Activated CD4-positive, alpha-beta T cell treated with anti-CD3 and anti-CD28 coated beads, Interleukin-2, amount 10 ng/mL, durations not matched to agents 7 days and 5 days (primary cell): ENCODE measurements at places on chromosomes 13 and 19.

- DNase-seq = peak; percentile 34
Observed at GRCh38 chr19:13983213-13983889, 22.8 kb downstream of the RFX1 start.

DNA sequence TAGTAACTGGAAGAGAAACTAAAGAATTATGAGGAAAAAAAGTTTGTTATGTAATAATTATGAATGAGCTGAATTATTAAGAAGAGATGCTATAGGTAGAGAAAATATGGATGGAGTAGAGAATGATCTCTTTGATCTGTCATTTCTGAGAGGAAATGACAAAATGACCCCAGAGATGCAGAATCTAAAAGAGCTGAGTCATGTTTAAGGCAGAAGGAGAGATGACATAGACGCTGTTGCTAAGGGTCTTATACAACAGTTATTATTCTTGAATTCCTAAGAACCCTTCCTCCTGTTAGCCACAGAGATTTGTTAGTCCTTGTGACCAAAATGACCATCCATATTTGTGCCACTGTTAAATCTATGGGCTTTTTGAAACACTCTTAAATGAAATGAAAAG, 58.3 kb upstream of the FREM2 start:
- DNase-seq = no peak

DNA sequence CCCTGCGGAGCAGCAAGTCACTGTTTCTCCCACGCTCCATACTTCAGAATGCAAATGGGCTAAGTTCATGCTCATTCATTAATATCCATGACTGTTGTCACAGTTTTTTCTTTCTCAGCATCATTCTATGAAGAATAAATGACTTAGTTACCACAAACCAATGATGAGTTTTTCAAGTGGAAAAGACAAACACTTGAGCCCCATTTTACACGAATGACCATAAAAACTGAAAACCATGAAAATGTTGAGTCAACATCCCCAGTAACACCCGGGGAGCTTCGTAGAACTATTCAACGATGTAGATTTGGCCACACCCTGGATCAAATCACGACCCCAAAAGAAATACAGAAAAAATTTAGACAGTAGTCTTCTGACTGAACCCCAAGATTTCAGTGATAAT, 99.8 kb upstream of the GJB6 start:
- no peak for DNase-seq

- no peak for DNase-seq
Observed at GRCh38 chr13:25135896-25136295, 36.2 kb downstream of the AMER2 start.

DNA sequence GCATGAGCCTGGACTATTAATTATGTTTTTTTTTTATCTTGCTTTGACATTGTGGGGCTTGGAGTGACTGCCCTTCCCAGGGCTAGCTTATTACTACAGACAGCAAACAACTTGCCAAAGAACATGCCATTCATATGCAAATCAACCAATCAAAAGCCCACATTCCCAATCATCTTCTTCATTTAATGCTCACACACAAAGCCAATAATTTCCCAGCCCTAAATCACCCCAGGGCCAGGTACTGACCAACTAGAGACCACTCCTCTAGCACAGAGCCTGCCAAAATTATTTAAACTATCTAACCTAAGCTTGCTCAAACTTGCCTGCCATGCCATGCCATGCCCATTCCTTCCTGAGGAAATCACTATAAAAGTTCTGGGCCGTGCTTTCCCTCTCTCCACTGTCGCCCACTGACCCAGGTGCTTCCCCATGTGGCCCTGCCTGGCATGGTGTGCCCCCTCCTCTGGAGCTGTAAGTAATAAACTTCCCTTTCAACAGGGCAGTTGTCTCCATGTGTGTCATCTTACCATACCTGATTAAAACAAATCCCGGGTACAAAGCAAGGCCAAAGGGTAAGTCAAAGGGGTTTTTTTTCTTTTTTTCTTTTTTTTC, 15.7 kb downstream of the PBX4 start:
- DNase-seq = no peak

GRCh38 chr19:47511128-47511517, 3.7 kb downstream of the NAPA start:
- no peak for DNase-seq

- no peak for DNase-seq
Observed at GRCh38 chr19:33442706-33443105, 69.2 kb downstream of the CEBPG start.

DNA sequence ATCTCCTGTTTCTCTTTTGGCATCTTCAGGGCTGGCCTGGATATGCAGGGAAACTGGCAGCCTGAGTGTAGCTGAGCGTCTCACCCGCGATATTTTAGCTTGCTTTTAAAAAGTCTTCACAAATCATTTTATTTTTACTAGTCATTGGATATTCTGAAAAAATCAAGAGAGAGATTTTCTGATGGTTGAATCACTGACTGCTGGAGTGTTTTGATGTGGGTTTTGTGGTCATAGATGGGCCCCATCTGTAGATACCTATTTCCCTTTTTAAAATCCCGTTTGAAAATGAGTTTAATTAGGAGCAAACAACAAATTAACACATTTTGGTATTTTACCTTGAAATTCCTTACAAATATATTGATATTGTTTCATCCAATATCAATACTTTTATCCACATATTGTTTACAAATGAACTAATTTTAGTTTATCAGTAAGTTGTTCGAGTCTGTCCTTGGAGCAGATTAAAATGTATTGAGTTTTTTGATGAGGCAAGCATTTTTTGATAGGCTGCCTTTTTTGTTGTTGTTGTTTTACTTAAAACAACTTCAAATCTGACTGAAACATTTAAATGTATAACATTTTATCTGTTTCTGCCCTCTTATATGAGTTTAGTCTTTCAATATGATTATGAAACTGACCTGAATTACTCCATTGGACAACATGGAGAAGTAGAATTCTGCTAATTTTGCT, 21.5 kb upstream of the OXGR1 start:
- DNase-seq = no peak

DNA sequence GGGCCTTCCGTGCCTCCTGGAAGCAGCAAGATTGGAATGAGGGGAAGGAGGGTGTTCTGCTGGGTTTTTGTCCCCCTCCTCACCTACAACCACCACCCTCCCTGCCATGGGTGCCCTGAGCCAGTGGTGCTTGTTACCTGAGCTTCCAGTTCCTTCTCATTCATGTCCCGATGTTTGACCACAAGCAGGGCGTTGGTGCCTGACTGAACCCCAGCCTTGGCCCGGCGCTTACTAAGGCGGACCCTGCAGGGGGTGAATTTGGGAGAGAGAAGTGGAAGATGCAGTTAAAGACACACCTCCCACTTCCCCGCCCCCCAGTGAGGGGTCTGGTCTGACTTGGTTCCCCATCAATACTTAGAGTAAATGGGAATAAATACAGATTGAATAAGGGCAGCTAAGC, 4.3 kb downstream of the PAF1 start:
- DNase-seq = no peak

DNA sequence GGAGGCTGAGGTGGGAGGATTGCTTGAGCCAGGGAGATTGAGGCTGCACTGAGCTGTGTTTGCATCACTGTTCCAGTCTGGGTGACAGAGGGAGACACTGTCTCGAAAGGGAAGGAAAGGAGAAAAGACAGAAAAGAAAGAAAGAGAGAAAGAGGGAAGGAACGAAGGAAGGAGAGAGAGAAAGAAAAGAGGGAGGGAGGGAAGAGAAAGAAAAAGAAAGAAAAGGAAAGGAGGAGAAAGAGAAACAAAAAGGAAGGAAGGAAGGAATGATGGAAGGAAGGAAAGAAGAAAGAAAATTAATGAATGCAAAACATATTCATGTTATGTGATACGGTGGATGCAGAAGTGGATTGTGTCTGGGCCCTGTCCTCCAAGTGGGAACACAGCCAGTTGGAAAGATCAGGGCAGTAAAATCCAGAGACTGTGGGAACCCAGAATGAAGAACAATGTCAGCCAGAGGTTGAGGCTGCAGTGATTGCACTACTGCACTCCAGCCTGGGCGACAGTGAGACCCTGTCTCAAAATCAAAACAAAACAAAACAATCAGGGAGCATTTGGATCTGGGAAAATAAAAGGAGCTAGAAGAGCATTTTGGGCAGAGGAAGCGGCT, 6.2 kb downstream of the PHLDB3 start:
- no peak for DNase-seq

GRCh38 chr13:44768775-44769581, 192.8 kb upstream of the TSC22D1 start:
- DNase-seq = no peak

DNA sequence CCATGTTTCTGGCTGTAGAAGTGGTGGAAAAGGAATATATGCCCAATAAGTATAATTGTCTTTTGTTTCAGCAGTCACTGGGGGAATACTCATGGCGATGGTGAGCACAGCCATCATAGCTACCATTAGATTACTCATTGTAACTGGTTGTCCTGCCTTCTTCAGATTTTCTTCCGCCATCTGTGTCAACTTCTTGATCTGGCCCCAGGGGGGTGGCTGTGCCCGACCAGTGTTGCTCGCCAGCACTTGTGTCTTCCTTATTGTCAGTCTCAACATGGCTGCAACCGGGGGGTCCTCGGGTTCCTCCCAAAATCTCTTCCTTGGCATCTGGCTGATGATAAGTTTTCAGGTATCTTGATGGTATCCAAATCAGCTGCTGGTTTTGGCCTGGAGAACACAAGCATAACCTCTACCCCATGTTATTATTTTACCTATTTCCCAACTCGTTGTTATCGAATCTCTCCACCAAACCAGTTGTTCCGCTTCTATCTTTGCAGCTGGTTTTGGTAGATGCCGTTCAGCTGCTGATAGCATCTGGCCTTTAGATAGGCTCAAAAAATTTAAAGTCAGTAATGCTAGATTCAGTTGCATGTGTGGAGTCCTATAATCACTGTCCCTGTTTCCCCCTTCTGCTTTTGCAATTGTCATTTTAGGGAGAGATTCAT, 23.0 kb upstream of the IL17D start:
- no peak for DNase-seq

GRCh38 chr13:64993514-64994164, 2236.5 kb downstream of the PCDH9 start:
- DNase-seq = no peak

- no peak for DNase-seq
Observed at GRCh38 chr13:93289842-93290241, 63.2 kb downstream of the GPC6 start.

DNA sequence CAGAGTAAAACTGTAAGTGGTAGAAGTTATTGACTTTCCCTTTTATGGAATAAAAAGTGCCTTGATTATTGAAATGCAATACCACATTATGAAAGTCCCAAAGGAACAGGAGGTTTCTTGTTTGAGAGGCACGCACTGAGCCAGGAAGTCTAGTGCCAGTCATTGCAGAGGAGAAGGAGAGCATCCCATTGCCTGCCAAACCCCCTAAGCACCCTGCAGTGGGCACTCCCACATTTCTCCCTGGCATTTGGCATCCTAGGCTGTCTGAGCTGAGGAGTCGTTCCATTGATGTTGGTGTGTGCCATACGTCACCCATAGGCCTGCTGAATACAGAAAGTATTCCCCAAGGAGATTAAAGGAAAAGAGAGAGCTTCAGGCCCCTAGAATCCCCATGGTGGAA, 85.7 kb upstream of the MBNL2 start:
- no peak for DNase-seq

GRCh38 chr19:17873786-17874757, 2.3 kb downstream of the SLC5A5 start:
- DNase-seq = peak; percentile 70

GRCh38 chr13:108230377-108230776, 12.2 kb downstream of the ABHD13 start:
- DNase-seq = no peak

GRCh38 chr13:43405457-43405856, 381.3 kb downstream of the ENOX1 start:
- DNase-seq = no peak

- no peak for DNase-seq
Observed at GRCh38 chr13:95445131-95445530, 107.4 kb upstream of the CLDN10 start.

DNA sequence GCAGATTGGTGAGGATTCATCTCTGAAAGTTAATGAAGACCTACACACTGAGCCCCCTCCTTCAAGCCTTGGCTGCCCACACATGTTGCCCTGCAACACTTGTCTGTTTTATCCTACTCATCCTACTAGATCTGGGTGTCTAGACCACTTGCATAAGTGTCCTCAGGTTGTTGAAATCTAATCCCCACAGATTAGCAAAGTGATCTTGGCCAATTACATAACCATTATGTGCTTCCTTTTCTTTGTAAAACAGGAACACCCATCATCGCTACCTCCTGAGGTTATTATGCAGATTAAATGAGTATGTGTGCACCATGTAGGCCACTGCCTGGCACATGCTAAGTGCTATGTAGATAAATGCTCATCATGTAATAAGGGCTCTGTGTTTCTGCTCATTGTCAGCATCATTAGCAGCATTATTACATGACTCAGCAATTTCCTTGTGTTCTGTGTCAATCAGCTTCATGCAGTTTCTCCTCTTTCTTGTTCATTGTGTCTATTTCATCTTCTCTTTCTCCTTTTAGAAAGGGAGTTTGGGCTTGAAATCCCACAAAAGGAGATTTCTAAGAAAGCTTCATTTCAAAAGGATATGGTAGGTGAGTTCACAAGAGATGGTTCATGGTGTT, 15.1 kb downstream of the ZNF175 start:
- no peak for DNase-seq

GRCh38 chr13:59834801-59835200, 328.9 kb downstream of the DIAPH3 start:
- DNase-seq = no peak

- peak; percentile 24 for DNase-seq
Observed at GRCh38 chr19:38455031-38455430, 21.5 kb downstream of the RYR1 start.

- DNase-seq = no peak
Observed at GRCh38 chr19:32458500-32459123, 53.0 kb downstream of the DPY19L3 start.

- no peak for DNase-seq
Observed at GRCh38 chr13:97252735-97253134, 30.6 kb downstream of the MBNL2 start.

DNA sequence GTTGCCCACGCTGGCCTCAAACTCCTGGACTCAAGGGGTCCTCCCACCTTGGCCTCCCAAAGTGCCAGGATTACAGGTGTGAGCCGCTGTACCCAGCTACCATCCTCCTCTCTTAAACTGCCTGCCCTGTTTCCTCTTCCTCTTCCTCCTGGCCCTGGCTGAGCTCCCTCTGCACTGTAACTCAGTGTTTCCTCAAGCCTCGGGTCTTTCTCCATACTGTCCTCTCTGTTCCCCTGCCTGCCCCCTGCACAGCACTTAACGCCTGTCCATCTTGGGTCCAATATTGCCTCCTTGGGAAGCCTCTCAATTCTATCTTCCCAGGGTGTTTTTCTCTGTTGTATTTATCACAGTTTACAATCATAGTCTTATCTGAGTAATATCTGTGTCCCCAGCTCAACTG, 6.1 kb downstream of the LIPE start:
- DNase-seq = no peak

DNA sequence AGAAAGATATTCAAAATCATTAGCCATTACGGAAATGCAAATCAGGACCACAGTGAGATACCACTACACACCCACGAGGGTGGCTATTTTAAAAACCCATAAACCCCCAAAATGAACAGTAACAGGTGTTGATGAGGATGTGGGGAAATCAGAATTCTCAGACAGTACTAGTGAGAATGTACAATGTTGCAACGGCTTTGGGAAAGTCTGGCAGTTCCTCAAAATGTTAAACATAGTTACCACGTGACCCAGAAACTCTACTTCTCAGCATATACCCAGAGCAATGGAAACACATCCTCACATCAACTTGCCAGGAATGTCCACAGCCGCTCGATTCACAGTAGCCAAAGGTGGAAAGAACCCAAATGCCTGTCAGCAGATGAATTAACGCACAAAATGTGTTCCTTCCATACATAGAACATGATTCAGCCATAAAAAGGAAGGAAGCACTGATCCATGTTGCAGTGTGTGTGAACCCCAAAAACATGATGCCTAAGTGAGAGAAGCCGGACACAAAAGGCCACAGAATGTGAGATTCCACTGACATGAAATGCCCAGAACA, 7.0 kb downstream of the PLVAP start:
- no peak for DNase-seq
